ENCODE measurements at places on chromosomes 6 and 20.

DNA sequence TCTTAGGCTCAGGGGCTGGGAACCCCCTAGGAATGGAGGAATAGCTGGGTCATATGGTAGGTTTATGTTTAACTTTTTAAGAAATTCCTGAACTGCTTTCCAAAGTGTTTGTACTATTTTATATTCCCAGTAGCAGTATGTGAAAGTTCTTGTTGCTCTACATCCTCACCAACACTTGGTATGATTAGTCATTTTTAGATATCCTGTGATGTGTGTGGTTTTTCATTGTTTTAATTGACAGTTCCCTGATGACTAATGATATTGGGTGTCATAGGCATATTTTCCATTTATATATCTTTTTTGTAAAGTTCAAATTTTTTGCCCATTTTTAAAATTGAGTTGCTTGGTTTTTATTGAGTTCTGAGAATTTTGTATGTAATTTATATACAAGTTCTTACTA, 72.3 kb downstream of the SLC16A10 start:
- DNase-seq = no peak

- DNase-seq = no peak
These were observed 447.3 kb upstream of the GJE1 start for GRCh38 chr6:141685416-141685815.

GRCh38 chr20:1718604-1719384, 61.2 kb upstream of the SIRPG start:
- no peak for DNase-seq

DNA sequence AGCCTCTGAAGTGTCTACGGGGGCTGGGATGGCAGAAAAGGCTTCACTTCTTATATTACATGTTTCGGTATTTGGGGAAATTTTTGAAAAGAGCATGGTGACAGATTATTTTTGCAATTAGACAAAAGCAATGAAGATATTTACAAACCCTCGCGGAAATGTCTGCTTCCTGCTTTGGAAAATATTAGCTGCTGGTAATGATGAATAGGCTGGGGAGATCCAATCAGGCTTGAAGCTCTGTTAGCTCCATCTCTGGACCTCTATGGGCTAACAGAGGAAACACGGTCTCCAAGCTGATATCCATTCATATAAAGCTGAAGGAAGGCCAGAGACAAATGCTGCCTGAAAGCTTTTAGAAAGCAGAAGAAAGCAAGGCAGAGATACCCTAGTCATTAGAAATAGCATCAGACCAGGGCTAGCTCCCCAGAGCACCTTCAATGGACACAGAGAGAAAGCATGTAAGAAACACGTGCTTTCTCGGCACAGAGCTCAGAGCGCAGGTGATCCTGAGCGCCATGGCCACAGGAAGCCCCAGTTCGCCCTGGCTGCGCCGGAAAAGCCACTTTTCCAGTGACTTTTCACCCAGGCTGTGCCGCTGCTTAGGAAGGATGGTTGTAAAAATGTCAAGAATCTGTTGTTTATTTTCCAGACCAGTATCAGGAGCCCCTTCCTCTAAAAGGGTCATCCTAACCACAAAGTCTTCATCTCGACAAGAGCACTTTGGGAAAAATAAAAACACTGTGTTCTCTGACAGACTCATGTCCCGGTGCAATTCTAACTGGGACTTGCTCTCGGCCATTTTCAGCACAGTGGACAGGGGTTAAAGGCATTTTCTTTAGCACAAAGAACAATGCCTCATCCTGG, 68.5 kb upstream of the NFATC2 start:
- no peak for DNase-seq

Data from BE2C (cell line).